CD4-positive, alpha-beta T cell (primary cell): ENCODE measurements at places on chromosomes 12 and 14.

DNA sequence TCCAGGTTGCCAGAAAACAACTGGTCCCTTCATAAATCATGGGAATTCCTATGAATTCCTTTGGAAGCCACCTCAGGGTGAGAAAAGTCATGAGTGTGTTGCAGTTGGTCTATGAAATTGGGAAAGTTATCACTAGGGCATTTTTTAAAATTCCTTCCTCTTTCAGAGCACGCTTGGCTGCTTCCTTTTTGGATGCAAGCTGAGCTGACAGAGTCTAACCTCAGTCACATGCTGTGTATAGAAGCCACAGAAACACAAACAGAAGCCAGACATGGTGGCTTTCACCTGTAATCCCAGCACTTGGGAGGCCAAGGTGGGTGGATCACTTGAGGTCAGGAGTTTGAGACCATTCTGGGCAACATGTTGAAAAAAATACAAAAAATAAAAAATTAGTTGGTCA lies 21.7 kb upstream of the HELB start:
- no peaks in the 10 kb centered on the region for H3K36me3 ChIP-seq
- no peak overlapping the region for H3K4me3 ChIP-seq
- no peaks in the 10 kb centered on the region for H3K27me3 ChIP-seq
- no peak overlapping the region for H3K27ac ChIP-seq
- no peak for DNase-seq

DNA sequence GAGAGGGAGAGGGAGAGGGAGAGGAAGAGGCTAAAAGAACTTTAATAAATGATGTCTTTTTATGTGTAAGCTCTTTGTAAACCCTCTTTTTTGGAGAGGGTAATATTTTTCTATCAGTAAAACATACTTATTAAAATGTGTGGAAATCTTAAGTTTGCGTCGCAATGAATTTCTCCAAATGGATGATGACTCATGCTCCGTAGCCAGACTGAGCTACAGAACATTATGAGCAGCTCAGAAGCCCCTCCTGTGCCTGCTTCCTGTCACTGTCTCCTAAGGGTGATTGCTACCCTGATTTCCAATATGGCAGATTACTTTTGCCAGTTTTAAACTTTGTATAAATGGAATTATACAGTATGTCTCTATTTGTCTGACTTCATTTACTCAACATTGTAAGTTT lies 13.0 kb upstream of the PYGL start:
- no peak overlapping the region for H3K27ac ChIP-seq
- no peak for DNase-seq
- H3K4me1 ChIP-seq: no peaks in the 10 kb centered on the region

DNA sequence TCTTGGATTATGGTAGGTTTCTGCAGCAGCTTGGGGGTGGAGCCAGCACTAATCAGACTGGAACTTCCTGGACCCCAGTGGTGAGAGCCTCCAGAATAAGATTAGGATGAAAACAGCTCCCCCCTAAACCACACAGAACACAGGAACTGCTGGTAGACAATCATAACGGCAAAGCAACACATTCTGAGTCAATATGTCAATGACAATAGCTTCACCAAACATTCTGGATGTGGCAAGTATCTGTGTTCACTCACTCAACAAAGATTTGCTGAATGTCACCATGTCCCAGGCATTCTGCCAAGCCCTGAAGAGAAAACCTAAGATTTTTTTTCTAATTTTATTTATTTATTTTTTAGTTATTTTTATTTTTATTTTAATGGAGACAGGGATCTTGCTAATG lies 65.2 kb downstream of the LRRC74A start:
- H3K36me3 ChIP-seq: no peaks in the 10 kb centered on the region
- no peak overlapping the region for H3K4me3 ChIP-seq
- no peak for DNase-seq
- H3K4me1 ChIP-seq: no peaks in the 10 kb centered on the region
- no peak overlapping the region for H3K27ac ChIP-seq

DNA sequence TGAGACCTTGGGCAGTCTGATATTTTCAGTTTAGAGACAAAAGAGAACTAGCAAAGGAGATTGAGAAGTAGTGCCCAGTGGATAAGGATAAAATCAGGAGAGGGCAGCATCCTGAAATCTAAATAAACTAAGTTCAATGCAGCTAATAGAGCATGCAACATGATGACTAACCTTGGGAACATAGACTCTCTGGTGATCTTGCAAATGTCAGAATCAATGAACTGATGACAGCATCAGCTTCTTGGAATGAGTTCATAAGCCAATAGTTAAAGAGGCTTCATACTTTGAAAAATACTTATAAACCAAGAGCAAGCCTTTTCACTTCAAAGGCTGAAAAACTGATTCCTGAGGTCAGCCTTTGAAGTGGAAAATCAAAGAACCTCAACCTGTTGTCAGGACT lies 8.2 kb downstream of the TAS2R19 start:
- H3K36me3 ChIP-seq: no peaks in the 10 kb centered on the region
- no peaks in the 10 kb centered on the region for H3K27me3 ChIP-seq
- no peak for DNase-seq

DNA sequence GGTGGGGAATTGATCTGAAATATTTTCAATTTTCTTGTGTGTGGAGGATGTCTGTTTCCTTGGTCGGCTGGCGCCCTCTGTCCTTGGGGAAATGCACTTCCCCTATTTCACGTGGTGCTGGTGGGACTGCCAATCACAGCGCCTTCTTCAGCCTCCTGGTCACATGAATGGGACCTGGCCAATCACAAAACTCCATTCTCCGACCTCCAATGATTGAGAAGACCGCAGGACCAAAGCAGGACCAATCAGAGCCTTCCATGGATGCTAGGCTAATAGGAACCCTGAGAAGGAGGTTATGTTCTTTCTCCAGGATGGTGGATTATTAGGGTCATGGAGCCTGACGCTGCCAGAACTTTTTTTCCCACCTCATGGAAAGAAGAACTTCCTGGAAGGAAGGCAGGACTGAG lies 188.7 kb downstream of the TTC8 start:
- H3K4me3 ChIP-seq: no peak overlapping the region
- H3K36me3 ChIP-seq: no peaks in the 10 kb centered on the region
- H3K4me1 ChIP-seq: no peaks in the 10 kb centered on the region
- peak; percentile 5 for DNase-seq
- H3K27ac ChIP-seq: no peak overlapping the region
